ENCODE measurements at places on chromosomes 16 and 17. TPM values are rescaled to one million over a fixed set of nuclear protein-coding genes. Genes with fewer than 3 reads are reported as not detected.

Gene CXCL16
- total RNA-seq: 2.2 TPM

- DNase-seq: no peak
Measured at GRCh38 chr16:89143911-89144675, 27.5 kb upstream of the CDH15 start.

DNA sequence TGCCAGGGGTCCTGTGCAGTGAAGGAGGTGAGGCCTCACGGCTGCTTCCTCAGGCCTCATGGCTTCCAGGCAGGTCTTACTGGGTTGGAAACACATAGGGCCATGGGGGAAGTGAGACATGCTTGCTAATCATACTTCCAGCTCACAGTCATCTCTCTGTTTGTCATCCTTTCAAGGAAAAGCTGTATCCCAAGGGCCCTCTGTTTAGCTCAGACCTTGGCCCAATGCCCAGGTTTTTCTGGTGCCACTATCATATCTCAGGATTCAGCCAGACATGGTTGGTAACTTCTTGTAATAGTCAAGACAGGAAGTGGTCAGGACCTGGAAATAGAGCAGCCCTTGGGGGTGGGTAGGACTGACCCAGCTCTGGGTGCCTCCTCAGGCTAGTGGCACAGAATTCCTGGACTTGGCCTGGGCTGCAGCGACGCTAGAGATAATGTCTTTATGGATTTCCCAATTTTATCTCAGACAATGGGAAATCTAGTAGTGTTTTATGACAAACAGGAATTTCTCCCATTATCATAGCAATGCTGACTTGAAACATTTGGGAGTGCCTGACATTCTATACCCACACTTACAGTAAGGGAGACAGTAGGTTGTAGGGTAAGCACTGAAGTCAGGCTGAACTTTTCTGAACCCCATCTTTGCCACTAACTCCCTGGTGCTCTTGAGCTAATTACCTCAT is 13.5 kb upstream of the ITGB3 start:
- DNase-seq: peak; percentile 76

Gene TBC1D3C
- not detected for total RNA-seq

GRCh38 chr17:81992306-81993102 is 15.1 kb downstream of the ASPSCR1 start:
- no peak for DNase-seq

Gene MED13
- 90.3 TPM for total RNA-seq

Gene CES5A
- total RNA-seq: not detected

- no peak for DNase-seq
Measured at GRCh38 chr16:21194771-21195301, 16.5 kb downstream of the ZP2 start.

GRCh38 chr16:20620770-20621169 is 44.6 kb upstream of the ACSM2B start:
- DNase-seq: no peak

DNA sequence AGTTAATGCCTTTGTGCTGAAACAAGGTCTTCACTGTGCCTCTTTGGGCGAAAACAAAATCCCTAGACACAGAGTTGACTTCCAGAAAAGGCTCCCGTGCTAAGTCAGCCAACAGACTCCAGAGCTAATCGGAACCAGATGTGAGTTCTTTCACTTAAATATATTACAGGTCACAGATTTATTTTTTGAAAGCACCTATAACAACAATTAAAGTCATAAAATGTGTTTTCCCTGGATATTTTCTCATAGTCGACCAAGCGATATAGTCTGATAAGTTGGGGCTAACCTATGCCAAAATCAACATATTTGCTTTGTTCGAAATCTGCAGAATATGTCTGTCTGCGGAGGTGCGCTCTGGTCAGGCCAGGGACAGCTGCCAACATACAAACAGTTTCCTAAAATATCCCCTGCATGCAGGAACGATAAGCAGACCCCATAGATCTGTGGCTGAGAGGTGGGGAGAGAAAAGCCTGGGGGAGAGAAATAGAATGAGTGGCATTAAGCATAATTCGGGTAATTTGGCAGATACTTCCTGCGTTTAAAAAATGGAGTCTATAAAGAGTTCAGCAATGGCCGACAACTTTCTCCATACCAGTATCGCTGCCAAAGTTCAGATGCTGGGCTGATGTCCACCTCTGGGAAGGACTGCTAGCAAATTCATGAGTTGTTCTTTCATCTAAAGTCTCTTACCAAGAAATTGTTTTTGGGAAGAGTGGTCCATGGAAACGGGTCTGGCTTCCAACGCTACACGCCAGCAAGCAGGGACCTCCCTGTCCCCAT is 50.8 kb upstream of the MYH10 start:
- no peak for DNase-seq

DNA sequence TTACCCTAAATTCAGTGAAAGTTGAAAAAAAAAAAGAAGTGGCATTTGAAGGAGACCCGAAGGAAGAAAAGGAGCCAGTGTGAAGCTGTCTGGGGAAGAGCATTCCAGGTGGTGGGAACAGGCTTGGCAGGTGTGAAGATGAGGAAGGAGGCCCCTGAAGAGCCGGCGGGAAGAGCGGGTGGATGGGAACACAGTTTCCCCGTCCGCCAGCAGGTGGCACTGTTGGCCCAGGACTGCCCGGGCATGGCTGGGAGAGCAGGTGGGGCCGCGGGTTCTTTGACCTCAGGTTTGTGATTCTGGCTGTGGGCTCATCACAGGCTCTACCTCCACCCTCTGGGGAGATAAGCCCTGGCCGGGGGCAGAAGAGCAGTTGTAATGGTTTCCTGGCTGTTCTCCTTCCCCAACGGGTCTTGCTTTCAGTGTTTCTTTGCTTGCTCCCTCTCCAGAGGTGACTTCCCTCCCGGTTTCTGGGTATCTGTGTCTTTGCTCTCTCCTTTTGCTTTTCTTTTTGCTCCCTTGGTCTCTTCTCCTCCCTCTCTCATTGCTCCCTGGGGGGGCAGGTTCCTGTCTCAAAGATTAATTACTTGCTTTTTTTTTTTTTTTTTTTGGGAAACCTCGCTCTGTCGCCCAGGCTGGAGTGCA is 32.3 kb downstream of the RAP1GAP2 start:
- DNase-seq: peak; percentile 90

GRCh38 chr17:2025622-2026309 is 632 bp upstream of the RTN4RL1 start:
- no peak for DNase-seq

Data from Karpas-422 (cell line).